ENCODE measurements at places on chromosomes 5 and 9.

DNA sequence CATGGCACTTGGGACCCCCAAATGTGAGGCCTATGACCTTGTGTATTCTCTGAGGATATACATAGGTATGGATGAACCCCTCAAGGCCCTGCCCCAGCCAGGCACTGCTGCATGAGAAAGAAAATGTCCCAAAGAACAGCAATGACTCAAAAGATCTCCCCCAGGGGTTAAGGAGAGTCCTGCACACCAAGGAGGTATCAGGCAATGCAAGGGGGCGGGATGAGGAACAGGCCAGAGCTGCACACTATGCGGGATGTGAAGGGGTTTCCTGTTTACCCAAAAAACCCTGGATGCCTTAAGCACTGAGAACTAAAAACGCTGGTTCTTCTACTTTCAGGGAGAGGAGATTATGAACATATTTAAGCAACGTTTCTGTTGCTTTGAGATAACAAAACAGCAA is 3.4 kb downstream of the RAPGEF1 start:
- no peak for DNase-seq

DNA sequence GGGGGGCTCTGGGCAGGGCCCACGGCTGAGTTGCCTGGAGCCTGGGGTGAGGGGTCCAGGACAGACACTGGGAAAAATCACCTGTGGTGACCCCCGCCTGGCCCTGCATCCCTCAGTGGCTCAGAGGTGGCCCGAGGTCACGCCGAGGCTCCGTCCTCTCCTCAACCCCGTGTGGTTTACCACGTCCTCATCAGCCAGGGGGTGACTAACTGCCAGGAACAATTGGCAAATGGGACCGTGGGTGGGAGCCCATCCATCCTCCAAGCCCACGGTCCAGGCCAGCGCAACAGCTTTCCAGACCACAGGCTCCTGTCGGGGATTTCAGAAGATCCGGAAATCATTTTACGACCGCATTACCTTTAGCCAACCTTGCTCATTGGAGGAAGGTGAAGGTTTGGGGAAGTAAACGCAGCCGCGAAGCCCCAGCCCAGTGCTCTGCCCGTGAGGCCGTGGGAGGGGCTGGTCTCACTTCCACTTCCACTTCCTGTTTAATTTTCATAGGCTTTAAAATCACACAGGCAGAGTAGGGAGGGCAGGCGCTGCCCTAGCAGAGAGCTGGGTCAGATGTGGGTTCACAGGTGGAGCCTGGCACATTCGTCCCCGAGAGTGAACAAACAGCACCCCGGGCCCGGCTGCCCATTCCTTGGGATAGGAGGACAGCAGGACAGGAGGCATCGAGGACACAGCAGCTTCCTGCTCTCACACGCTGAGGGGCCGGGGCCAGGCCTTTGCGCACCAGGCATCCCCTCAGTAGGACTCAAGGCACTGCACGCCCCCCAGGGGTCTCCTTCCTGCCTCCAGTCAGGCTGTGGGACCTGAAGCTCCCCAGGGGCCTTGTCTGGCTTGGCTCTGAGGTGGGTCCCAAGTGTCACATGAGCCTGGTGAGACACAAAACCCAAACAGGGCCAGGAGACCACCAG is 19.8 kb upstream of the SLC9A3 start:
- no peak for DNase-seq

- DNase-seq, result no peak
Measured at GRCh38 chr9:89806371-89807100, 201.7 kb downstream of the GADD45G start.

- DNase-seq, result no peak
Measured at GRCh38 chr9:36881316-36881715, 152.8 kb downstream of the PAX5 start.

GRCh38 chr5:169805937-169806700 is 169.0 kb downstream of the DOCK2 start:
- DNase-seq, result no peak

GRCh38 chr9:131277287-131277909 is 1.1 kb upstream of the FAM78A start:
- peak; percentile 34 for DNase-seq

DNA sequence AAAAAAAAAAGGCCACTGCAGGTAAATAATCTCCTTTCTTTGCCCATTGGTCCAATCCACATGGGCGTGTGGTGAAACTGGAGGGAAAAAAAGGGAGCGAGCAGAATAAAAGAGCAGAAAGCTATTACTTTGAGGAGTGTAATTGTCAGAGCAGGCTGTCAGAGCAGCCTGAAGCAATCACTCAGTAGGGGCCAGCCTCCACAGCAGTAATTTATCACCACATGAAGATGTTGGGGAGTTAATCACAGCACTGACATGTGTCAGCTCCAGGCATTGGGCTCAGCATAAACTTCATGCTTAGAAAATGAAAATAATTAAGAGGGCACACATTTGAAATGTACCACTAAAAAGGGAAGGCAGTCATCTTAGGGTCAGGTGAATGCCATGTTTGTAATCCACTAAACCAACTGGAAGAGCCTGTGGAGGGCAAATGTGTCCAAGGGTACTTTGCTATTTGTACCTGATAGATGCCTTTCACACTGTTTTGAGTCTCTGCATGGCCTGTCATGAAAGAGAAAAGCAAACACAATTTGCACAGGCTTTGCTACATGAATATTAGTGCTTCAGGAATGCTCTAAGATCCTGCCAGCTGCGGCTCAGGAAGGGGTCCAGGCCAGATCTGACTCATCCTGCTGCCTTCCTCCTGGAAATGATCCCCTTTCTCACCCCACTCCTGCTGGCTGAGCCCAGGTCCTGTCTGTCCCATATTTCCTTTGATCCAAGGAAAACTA is 2.9 kb upstream of the PTGER4 start:
- peak; percentile 79 for DNase-seq
